ENCODE measurements at places on chromosomes 12 and 14.

GRCh38 chr12:7731486-7731885 lies 15.7 kb downstream of the CLEC4C start:
- no peak for DNase-seq

DNA sequence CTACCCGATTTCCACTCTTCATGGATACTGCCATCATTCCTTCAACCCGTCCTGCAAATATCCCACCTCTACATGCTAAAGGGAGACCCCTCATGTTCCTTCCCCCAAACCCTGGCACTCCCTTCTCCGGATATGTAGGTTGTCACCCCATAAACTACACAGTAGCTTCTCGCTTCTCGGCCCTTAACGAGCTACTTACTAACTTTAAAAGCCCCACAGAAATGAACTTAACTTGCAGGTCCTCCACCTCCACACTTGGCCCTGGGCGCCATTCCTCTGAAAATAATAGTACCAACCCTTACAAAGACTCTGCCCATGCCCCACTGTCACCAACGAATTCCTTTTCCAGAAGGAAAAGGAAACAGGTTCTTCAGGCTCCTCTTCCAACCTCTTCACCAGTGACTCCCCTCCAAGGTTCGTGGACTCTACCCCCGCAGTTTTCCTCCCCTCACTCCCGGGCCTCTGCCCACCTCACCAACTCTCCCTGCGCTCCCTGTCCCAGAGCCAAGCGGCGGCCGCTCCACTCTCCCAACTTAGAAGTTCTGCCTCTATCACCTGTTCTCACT lies 1.2 kb downstream of the SPPL3 start:
- no peak for DNase-seq

DNA sequence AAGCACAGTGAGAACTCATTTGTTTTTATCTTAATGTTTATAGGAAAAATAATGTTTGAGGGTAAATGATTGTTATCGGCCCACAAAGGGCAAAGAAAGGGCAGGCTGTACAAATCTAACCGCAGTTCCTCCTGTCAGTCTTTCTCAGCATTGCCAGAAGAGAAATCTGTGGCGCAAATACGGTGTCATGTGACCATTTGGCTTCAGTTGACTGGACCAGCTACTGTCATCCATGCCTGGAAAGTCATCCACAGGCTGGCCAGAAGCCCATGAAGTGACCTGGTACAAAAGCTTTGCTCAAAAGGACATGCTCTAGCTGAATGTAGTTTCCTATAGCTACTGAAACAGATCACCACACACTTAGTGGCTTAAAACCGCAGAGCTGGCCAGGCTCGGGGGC lies 43.6 kb downstream of the HCAR2 start:
- DNase-seq, result no peak

GRCh38 chr12:4271717-4272423 lies 1.7 kb upstream of the CCND2 start:
- DNase-seq, result peak; percentile 65

- DNase-seq, result no peak
These were observed 554.9 kb downstream of the NRXN3 start for GRCh38 chr14:78725086-78725485.

DNA sequence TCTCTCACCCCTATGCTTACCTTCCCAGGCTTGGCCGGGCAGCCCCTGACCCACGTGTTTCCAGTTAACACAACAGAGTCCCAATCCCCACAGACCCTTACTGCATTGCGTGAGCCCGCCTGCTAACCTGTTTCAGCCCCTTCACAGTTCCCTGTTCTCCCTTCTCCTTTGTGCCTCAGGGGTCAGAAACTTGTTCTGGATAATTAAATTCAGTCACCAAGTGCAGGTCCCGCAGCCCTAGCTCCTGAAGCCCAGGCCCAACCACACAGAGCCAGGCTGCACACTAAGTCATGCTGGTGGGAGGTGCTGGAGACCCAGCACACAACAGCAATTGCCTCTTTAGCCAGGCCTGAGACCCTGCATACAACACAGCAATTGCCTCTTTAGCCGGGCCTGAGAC lies 9.6 kb downstream of the ISM2 start:
- DNase-seq, result no peak

- DNase-seq, result no peak
These were observed 137.1 kb upstream of the FOXG1 start for GRCh38 chr14:28629328-28630004.

GRCh38 chr14:60735416-60735815 lies 855 bp downstream of the MNAT1 start:
- DNase-seq, result no peak

GRCh38 chr12:53706080-53706479 lies 21.2 kb downstream of the CALCOCO1 start:
- DNase-seq, result no peak

DNA sequence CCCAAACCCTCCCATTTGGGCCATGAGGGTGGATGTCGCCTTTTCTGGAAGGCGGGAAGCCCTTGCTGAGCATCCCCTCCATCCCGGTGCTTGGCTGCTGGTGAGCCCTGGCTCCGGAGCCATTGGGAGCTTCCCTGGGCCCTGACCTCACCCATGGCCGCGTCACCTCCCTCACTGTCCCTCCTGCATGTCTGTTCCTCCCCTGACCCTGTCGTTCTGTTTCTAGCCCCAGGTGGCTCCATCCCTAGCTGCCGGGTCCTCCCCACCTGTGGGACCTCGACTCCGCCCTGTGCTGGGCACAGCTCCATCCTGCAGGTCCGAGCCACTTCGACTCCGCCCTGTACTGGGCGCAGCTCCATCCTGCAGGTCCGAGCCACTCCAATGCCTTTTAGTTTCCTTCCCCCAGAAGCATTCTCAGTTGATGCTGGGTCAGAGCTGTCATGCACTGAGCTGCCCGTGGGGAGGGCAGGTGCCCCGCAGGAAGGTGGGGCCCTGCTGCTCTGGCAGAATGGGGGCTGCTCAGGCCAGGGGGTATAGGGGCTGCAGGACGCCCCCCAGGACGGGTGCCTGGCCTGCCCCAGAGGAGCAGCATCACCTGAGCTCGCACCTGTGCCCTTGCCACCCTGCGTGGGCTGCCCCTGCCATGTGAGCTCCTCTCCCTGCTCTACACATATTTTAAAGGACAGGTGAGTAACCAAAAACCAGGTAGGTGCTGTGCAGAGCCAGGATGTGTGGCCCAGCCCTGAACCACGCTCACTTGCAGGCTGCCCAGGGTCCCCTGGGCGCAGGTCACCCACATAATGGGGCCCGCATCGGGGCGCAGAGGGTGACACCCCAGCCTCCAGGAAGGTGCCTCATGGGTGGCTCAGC lies 19.0 kb downstream of the NOC4L start:
- DNase-seq, result no peak

DNA sequence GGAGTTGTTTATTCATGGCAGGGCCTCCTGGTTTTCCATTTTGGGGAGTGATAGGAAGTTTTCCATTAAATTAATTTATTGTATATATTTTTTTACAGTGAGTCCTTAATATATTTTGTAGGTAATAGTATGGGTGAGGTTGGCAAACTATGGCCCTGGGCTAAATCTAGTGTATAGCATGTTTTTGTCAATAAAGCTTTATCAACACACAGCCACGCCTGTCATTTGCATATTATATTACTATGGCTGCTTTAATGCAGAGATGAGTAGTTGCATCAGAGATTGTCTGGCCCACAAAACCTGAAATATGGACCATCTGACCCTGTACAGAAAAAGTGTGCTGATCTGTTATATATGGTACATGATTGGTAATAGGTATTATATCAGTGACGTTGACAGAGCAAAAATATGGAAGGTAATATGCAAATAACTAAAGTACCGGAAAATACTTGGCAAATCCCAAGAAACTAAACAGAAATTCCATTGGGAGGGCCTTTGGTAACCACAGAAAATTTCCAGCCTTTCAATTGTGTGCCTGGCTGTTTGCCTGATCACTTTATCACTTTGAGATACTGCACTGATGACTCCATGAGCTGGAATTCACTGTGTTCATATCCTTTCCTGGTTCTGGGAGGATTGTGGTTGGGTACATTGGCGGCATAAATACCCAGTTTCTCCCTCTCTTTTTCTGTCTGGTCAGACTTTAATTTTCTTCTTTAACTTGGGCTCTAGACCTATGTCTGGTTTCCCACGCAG lies 61.7 kb upstream of the RFLNA start:
- no peak for DNase-seq

- DNase-seq, result no peak
These were observed 2.4 kb downstream of the GNG2 start for GRCh38 chr14:51862860-51863259.

- DNase-seq, result no peak
These were observed 392.1 kb downstream of the RPS29 start for GRCh38 chr14:49194067-49194466.

DNA sequence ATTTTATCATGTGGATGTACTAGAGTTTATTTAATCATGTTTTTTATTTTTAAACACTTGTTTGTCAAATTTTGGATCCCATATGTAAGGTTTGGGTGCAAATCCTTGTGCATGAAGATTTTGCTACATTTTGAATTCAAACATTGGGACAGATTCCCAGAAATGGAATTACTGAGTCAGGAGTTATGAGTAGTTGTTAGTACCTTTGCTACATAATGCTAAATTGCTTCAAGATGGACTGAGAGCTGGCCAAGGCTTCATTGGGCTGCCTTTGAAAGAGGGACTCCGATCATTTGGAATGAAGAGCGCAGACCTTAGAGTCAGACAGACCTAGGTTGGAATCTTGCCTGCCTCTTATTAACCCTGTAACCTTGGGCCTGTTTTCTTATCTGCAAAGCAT lies 154.9 kb upstream of the PWP1 start:
- DNase-seq, result no peak

DNA sequence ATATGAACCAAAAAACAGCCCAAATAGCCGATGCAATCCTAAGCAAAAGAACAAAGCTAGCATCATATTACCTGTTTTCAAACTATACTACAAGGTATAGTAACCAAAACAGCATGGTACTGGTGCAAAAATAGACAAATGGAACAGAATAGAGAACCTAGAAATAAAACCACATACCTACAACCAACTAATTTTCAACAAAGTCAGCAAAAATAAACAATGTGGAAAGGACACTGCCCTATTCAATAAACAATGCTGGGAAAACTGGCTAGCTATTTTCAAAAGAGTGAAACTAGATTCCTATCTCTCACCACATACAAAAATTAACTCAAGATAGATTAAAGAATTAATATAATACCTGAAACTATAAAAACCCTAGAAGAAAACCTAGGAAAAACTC lies 17.8 kb upstream of the STAB2 start:
- DNase-seq, result no peak

- no peak for DNase-seq
These were observed 151.0 kb upstream of the KRAS start for GRCh38 chr12:25401547-25402345.

- DNase-seq, result no peak
These were observed 61.0 kb upstream of the RERGL start for GRCh38 chr12:18151036-18151435.

DNA sequence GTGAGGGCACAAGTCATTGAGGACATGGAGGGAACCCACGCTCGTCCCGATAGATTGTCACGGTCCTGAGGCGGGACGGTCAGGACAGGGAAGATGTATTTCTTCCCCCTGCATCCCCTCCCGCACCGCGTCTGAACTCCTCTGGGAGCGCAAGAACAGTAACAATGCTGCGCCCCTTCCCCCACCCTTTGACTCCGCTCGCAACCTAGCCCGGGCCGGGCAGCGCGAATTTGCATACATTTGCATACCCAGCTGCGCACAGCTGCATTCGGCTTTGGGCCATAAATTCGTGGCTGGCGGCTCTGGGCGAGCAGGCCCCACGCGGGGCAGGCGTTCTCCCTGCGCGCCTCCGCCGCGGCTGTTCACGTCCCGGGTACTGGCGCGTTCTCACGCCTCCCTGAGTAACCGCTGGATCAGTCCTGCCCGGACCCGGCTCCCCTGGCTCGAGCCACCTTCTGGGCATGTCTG lies 29.0 kb upstream of the SMUG1 start:
- peak; percentile 49 for DNase-seq

GRCh38 chr12:124053851-124054250 lies 80.8 kb downstream of the ZNF664 start:
- DNase-seq, result peak; percentile 56

GRCh38 chr14:43901911-43902673 lies 605.0 kb downstream of the FSCB start:
- no peak for DNase-seq

GRCh38 chr12:96474206-96474605 lies 15.2 kb upstream of the CFAP54 start:
- DNase-seq, result no peak

- DNase-seq, result no peak
These were observed 260.8 kb upstream of the CCDC196 start for GRCh38 chr14:66225337-66225736.

DNA sequence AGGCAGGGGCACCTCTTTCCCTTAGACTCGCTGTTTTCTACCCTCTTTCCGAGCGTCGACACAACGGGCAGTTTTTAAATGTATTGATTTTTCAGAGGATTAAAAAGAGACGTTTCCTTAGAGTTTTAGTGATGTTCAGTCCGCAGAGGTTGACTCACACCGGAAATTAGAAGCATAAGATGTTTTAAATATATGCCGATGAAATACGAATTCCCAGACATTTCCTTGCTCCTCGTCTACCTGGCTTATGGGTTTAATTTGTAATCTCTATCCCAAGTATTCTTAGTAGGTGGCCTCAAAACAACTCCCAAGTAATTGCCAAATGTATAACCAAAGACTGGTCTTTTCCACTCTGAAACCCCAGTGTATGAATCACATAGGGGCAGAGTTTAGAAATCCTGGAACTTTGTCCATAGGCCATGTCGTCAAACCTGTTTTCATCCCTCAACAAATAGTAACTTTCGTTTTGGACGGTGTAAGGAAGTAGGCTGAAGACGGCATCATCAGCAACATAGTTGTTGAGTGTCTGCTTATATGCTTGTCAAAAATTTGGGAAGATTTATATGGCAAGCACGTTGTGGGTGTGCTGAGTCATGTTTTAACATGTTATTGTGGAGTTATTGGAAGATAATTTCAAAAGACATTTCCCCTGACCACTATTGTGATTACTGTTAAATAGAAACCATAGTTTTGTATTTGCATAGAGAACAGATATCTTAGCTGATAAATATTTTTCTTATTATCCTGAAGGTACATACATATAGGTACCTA lies 824 bp downstream of the TBK1 start:
- no peak for DNase-seq

- DNase-seq, result no peak
These were observed 11.9 kb upstream of the FRMD6 start for GRCh38 chr14:51639668-51640316.

DNA sequence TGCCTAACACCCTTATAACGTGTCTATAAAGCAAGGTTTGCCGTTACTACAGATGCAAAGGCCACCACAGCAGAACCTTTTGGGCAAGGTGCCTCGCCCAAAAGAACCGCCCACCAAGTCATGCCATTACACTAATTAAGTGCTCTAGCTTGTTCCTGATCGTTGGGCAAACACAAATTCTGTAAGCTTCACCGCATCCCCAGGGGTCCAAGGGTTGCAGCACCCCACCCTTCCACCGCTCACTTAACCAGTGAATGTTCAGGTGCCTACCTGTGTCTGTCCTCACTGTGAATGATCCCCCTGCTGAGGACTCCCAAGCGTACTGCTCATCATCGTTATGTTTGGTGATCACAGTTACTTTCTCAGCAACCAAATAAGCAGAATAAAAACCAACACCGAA lies 1.4 kb downstream of the HSP90AA1 start:
- no peak for DNase-seq

GRCh38 chr12:3130057-3130830 lies 53.1 kb downstream of the TSPAN9 start:
- no peak for DNase-seq

All from endothelial cell (in vitro differentiated cells).